ENCODE measurements at places on chromosomes 2 and 18. TPM values are rescaled to one million over a fixed set of nuclear protein-coding genes. Genes with fewer than 3 reads are reported as not detected.

Gene VSNL1
- polyA plus RNA-seq: 15.7 TPM

DNA sequence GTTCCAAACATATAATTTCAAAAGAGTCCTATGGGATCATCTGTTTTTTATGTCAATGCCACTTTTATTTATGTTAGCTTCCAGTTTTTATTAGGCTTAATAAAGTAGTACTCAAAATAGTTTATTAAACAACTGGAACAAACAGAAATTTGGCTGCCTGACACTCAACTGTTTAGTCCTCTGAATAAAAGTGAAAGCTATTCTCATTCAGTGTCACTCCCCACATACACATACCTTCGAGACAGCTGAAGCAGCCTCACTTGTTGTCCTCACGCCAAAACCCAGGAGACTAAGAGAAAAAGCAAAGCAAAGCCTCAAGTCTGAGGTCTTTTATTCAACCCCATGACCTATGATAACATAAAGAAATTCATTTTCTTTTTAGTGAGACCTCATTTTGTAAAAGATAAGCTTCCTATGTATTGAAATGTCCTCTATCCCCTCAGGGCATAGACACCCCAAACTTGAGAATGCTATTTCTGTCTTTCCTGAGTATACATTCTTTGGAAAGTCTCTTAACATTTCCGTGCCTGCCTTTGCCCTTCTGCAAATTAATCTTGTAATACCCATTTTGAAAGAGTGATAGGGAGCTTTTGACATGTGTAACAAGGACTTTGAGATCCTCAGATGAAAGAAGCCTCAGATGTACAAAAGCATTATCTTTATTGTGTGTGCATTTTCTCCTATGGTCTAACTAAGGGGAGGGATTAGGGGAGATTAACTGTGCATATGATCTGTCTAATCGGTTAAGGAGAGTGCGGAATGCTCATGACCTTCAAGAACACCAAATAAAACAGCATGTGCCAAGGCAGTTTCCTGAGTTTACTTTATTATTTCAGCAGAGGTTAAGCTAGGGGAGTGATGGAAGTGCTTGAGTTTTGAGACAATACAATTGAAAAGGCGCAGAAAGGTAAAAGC lies 1523.7 kb upstream of the PIK3C3 start:
- no peak for DNase-seq

DNA sequence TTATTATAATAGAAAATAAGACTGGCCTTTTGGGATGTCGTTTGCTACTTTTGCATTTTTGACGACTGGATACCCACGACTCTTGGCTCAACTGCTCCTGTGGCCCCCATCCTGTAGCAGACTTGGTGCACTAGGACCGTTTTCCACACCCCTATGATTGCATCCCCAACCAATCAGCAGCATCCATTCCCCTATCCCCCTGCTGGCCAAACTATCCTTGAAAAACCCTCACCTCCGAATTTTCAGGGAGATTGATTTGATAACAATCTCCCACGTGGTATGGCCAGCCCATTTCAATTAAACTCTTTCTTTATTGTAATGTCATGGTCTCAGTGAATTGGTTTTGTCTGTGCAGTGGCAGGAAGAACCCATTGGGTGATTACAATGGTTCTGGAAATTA lies 37.9 kb upstream of the TTR start:
- no peak for DNase-seq

Gene MEP1B
- 0.11 TPM for polyA plus RNA-seq

- no peak for DNase-seq
Measured at GRCh38 chr18:62452280-62452831, 70.5 kb upstream of the ZCCHC2 start.

DNA sequence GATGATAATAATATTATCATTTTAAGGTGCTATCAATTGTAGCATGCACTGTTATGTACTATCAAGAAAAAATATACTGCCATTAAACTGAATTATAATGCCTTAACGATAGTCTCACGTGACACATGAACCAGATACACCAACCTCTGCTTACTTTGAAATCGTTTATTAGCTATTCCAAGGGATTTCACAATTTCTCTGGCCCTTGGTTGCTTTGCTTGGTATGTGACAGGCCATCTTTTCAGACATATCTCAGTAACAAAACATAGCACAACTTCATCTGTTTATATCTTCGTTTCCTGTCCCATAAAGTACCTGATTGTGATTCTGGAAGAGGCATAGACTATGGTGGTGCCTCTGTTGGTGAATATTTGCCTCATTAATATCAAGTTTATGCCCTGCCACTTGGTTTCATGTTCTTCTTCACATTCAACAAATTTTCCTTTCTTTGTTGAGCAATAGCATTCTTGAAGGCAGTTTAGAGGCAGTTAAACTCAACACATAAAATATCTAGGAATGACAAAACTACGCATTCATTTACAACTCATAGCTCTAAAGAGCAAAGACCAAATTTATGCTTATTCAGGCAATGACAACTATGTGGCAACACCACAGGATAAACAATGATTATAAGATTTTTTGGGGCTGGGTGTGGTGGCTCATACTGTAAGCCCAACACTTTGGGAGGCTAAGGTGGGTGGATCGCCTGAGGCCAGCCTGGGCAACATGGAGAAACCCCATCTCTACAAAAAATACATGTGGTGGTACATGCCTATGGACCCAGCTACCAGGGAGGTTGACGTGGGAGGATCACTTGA lies 84.3 kb downstream of the MCFD2 start:
- no peak for DNase-seq

Gene RBM43
- 27.6 TPM for polyA plus RNA-seq

- DNase-seq: no peak
Measured at GRCh38 chr2:64839844-64840243, 149.4 kb upstream of the SLC1A4 start.

Gene CPO
- polyA plus RNA-seq: 0.69 TPM

DNA sequence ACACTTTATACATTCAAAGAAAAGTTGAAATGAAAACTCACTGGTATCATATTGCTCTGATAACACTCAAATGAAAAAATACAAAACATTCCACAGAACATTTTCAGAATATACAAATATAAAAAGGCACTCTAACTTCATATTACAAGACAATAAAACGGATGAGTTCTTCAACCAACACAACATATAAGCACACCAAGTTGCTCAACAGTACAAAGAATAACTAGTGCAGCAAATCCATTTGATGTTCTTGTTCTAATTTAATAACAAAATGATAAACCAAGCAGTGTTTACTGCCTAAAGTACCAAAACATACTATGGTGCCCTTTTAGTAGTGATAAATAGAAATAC lies 60.8 kb upstream of the PGAP1 start:
- no peak for DNase-seq

DNA sequence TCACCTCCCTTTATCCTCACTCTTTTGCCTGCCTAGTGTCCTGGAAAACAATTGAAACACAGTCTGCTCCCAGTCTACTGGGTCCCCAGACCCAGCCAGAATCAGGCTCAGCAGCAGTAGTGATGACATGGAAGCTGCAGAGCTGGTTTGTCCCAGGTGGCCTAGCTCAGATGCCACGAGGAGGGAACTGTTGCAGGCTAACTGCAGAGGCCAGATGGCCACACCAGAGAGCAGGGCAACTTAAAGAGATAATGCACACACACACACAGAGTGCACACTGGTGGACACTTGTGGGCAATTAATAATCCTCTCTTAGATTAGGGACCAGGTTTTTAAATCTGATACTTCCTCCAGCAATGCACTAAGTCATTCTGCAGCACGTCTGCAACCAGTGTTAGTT lies 42.4 kb downstream of the GYPC start:
- no peak for DNase-seq

Gene MC2R
- polyA plus RNA-seq: not detected

Gene TTR
- 0.32 TPM for polyA plus RNA-seq

- no peak for DNase-seq
Measured at GRCh38 chr2:11940799-11941198, 194.4 kb downstream of the LPIN1 start.

Gene ACTR3
- polyA plus RNA-seq: 169 TPM

DNA sequence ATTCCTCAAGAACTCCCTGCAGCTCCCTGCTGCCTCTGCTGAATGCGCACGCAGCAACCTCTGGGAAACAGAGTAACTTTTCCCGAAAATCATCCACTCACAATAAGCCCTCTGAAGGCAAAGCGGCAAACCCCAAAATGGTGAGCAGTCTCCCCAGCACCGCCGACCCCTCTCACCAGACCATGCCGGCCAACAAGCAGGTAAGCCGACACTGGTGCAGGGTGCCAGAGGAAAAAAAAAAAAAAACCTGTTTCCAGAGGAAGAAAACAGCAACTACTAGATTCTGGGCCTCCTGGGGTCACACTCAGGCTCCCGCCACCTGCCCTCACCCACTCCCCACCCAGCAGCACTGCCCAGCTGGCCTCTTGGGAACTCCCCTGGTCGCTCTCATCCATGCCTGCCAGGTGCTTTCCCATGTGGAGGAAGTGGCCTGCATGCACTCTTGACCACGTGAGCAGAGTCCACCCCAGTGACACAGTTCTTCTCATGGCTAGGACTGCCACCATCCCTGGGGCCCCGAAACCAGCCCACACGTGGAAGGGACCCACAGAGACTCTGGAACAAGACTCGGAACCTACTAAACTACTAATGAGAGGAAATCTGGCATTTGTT lies 36.9 kb downstream of the KCTD18 start:
- no peak for DNase-seq

GRCh38 chr2:95329891-95330793 lies 33.0 kb downstream of the KCNIP3 start:
- DNase-seq: peak; percentile 72

Gene KCNG3
- polyA plus RNA-seq: 0.13 TPM

- DNase-seq: peak; percentile 45
Measured at GRCh38 chr2:174985614-174986013, 19.6 kb downstream of the CHN1 start.

GRCh38 chr2:239305771-239306170 lies 95.0 kb downstream of the HDAC4 start:
- DNase-seq: no peak

Gene G6PC2
- not detected for polyA plus RNA-seq

GRCh38 chr18:54506516-54507261 lies 84.4 kb upstream of the DYNAP start:
- DNase-seq: no peak

DNA sequence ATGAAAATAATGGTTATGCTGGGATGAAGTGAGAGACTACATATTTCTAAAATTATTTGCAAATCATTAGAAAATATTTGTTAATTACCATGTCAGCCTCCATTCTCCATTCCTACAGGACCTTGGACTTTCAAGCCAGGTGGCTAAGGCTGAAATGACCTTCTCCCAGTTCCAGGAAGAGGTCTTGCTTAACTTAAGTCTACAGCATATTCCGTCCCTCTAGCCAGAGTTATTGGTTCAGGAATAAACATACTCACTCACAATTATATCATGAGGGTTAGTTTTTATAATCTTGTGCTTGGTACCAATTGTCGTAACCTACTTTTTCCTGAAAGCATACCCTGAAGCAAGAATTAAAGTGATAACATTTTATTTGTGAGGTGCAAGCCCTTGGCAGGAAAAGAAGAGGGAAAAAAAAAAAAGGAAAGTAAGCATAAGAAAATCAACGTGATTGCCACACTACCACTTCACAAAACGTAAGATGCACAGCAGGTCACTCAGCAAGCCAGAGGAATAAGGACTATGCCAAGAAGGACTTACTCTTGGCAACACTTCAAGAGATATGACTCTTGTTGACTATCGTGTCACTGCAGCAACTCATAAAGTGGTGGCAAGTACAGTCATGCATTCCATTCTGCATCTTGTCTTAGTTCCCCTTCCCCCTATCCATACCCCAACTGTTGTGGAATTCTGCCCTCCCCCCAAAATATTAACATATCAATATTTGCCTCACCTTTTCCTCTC lies 479.1 kb downstream of the MBD2 start:
- DNase-seq: no peak

Gene IL1R2
- polyA plus RNA-seq: 0.55 TPM

GRCh38 chr2:151570191-151570590 lies 160.5 kb downstream of the RIF1 start:
- DNase-seq: no peak

GRCh38 chr2:128228894-128229293 lies 89.8 kb downstream of the HS6ST1 start:
- DNase-seq: no peak

GRCh38 chr2:65691816-65692215 lies 259.4 kb upstream of the SPRED2 start:
- DNase-seq: no peak
